ENCODE measurements at places on chromosomes 13 and 19.

GRCh38 chr19:17931532-17932191 lies 1.2 kb upstream of the CCDC124 start:
- peaks cover 11% of the 10 kb centered on the region for H3K4me1 ChIP-seq
- no peaks in the 10 kb centered on the region for H3K36me3 ChIP-seq
- peak overlapping the region; percentile 85 for H3K4me3 ChIP-seq
- no peak for DNase-seq

- no peak overlapping the region for H3K4me3 ChIP-seq
- peak; percentile 69 for DNase-seq
- H3K36me3 ChIP-seq = no peaks in the 10 kb centered on the region
- H3K27ac ChIP-seq = no peak overlapping the region
- H3K4me1 ChIP-seq = no peaks in the 10 kb centered on the region
These were observed 2.2 kb upstream of the ZNF665 start for GRCh38 chr19:53195265-53195903.

- no peak overlapping the region for H3K4me3 ChIP-seq
- H3K4me1 ChIP-seq = no peaks in the 10 kb centered on the region
- no peak overlapping the region for H3K27ac ChIP-seq
- no peaks in the 10 kb centered on the region for H3K36me3 ChIP-seq
These were observed 471.5 kb downstream of the TSHZ3 start for GRCh38 chr19:30877661-30878113.

DNA sequence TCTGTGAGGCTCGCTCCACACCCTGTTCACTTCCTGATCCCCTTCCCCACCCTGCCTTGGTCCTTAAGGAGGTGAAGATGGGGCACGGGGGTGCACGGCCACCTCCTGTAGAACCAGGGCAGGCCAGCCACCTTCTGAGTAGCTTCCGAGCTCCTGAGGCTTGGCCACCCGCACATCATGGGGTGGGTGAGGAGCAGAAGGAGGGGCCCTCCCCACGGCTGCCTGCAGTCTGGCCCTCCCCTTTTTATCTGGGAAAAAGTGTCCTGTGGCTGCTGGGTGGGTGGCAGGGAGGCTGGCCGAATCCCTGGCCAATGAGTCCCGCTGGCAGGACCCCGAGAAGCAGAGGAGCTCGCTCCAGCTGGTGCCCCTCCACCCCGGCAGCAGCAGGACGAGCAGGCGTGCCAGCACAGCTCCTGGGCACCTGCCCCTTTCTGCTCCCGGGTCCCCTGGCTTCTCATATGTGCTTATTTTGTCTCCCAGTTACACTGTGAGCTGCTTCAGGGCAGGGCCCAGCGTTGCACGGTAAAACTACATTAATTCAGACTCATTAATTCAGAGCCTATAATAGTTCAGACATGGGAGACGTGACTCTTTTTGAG lies 135.0 kb downstream of the KDM4B start:
- peaks cover 63% of the 10 kb centered on the region for H3K4me1 ChIP-seq
- no peaks in the 10 kb centered on the region for H3K27me3 ChIP-seq
- peaks cover 9% of the 10 kb centered on the region for H3K36me3 ChIP-seq

- H3K4me3 ChIP-seq = no peak overlapping the region
- DNase-seq = no peak
These were observed 2557.4 kb downstream of the PCDH9 start for GRCh38 chr13:64672751-64673150.

GRCh38 chr13:23656637-23657371 lies 86.6 kb downstream of the TNFRSF19 start:
- DNase-seq = no peak
- H3K4me1 ChIP-seq = no peaks in the 10 kb centered on the region
- no peaks in the 10 kb centered on the region for H3K36me3 ChIP-seq
- no peak overlapping the region for H3K4me3 ChIP-seq

GRCh38 chr19:4821265-4821664 lies 10.2 kb downstream of the TICAM1 start:
- peaks cover 6% of the 10 kb centered on the region for H3K36me3 ChIP-seq
- no peak overlapping the region for H3K4me3 ChIP-seq
- H3K4me1 ChIP-seq = no peaks in the 10 kb centered on the region
- H3K27me3 ChIP-seq = no peaks in the 10 kb centered on the region

DNA sequence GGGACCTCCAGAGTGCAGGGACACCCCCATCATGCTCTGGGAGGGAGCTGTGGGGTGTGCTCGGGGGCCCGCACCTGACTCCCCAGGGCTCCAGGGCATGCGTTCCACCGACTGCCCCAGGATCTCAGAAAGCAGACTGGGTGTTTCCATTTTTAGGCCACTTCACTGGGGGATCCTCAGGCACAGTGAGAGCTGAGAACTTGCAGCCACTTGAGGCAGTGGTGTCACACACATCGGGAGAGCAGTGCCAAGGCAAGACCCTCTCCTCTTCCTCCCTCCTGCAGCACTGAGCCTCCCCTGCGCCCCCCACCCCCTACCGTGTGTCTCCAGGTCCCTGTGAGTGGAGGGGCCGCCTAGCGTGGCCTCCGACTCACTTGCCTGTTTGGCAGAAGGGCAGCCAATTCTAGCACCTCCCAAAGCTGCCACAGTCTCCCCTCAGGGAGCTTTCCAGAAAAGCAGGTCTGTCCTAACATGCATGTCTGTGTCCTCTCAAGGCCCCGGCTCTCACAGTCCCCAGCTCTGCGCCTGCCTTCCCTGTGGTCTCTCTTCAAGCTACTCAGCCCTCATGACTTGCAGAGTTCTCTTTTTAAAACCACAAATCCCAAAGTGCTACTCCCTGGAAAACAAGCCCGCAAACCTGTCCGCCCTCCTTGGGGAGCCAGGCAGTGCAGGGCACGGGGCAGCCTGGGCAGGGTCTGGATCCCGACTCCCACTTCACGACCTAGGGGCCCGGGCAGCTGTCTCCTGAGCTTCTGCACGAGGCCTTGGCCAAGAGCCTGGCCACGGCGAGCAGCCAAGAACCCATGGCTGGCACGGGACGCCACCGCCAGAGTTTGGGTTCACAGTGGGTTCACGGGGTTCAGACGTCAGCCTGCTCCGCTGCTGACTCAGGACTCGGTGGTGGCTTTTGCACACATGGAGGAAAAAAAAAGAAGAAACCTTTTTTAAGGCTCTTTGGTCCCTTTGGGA lies 94.1 kb downstream of the STK24 start:
- H3K27ac ChIP-seq = peak overlapping the region; percentile 82
- H3K27me3 ChIP-seq = no peaks in the 10 kb centered on the region
- DNase-seq = no peak
- peaks cover 32% of the 10 kb centered on the region for H3K4me1 ChIP-seq
- H3K36me3 ChIP-seq = no peaks in the 10 kb centered on the region

- peak; percentile 33 for DNase-seq
- H3K27me3 ChIP-seq = no peaks in the 10 kb centered on the region
- H3K27ac ChIP-seq = no peak overlapping the region
- peaks cover 5% of the 10 kb centered on the region for H3K4me1 ChIP-seq
These were observed 60.5 kb downstream of the CCNE1 start for GRCh38 chr19:29872224-29872731.

DNA sequence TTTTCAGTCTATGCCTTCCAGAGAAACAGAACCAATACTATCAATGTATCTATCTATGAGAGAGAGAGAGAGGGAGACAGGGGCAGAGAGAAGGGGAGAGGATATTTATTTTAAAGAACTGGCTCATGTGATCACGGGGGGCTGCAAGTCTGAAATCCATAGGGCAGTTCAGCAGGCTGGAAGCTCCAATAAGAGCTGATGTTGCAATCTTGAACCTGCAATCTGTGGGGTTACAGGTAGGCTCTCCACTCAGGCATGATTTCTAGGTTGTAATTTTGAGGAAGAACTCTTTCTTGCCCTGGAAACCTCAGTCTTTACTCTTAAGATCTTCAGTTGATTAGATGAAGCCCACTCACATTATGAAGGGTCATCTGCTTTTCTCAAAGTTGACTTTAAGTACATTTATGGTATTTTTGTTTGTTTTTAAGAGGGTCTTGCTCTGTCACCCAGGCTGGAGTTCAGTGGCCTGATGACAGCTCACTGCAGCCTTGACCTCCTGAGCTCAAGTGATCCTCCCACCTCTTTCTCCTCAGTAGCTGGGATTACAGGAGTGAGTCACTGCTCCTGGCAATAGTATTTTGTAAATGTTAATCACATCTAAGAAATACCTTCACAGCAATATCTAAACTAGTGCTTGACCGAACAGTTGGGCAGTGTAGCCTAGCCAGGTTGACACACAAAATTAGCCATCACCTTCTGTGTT lies 376.4 kb downstream of the FGF9 start:
- H3K4me1 ChIP-seq = no peaks in the 10 kb centered on the region
- no peak for DNase-seq
- no peaks in the 10 kb centered on the region for H3K27me3 ChIP-seq
- H3K4me3 ChIP-seq = no peak overlapping the region
- no peaks in the 10 kb centered on the region for H3K36me3 ChIP-seq

DNA sequence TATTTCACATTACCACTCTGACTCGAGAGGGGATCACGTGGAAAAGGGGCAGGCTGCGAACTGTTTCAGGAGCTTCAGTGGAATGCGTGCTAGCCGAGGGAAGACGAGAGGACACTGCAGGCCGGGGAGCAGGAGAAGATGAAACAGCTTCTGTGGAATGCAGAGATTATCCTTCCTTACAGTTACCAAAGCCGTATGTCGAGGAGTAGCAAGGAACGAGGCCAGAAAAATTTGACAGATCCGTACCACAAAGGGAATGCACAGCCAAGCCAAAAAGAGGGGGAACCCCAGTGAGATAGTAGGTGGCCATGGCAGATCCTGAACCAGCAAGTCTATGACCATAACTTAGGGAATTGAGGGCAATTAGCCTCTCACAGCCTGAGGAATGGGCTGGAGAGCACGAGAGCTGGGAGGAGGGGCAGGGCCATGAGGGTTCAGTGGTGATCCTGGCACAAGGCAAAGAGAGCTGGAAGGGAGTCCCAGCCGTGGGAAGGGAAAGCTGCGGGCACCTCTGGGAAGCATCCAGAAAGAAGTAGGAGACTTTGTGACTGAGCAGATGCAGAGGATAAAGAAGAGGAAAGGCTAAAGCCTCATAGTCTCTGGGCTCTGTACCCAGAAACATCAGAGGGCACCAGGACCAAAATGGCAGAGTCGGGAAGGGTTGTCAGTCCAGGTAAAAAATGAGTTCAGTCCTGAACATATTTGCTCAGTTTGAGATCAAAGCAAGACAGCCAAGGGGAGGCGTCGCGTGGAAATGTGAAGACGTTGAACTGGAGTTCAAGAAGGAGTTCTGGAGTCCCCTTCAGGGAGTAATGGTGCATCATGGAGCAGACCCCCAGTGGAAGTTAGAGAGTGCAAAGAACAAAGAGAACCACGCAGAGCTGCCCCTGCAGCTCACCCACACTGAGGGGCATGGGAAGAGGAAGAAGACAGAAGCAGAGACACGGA lies 5.1 kb downstream of the COL4A1 start:
- no peaks in the 10 kb centered on the region for H3K27me3 ChIP-seq
- DNase-seq = no peak
- peaks cover 20% of the 10 kb centered on the region for H3K4me1 ChIP-seq

- DNase-seq = no peak
- peaks cover 77% of the 10 kb centered on the region for H3K36me3 ChIP-seq
- no peak overlapping the region for H3K4me3 ChIP-seq
- H3K27ac ChIP-seq = no peak overlapping the region
- H3K4me1 ChIP-seq = no peaks in the 10 kb centered on the region
- no peaks in the 10 kb centered on the region for H3K27me3 ChIP-seq
These were observed 9.3 kb downstream of the CAPS start for GRCh38 chr19:5923356-5923755.

- no peaks in the 10 kb centered on the region for H3K36me3 ChIP-seq
- H3K27ac ChIP-seq = peak within 1 kb of the TSS; percentile 87
- H3K4me1 ChIP-seq = no peaks in the 10 kb centered on the region
- H3K27me3 ChIP-seq = peaks cover 20% of the 10 kb centered on the region
These were observed at the start of gene INSR for GRCh38 chr19:7293762-7294557. INSR (minus strand) TSS chr19:7294414; CDS start chr19:7293891, 523 bp downstream.

DNA sequence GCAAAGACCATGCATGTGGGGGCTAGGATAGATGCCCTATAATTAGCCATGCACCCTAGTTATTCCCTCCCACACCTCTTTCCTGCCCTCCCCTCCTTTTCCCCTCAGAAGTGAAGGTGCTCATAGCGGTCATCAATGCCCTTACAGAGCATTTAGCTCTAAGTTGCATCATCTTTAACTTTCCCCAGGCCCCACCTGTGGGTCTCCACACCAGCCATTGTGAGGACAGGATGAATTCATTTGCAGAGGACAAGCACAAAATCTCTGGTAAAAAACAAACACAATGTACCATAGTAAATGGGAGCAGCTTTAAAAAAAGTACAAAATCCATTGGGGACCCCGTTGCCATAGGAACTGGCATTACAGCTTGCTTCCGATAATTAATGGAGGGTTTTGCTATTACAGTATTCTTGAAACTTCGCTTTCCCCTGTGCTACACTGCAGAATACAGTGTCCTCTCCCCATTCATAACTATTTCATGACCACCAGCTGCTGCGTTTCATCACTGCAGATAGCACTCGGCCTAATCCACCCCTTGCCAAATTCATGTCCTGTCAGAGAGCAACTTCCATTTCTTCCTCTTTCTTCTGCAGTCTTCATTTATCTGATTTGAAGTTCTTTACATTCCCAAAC lies 110.5 kb downstream of the ZDHHC20 start:
- no peak for DNase-seq
- no peaks in the 10 kb centered on the region for H3K4me1 ChIP-seq
- H3K4me3 ChIP-seq = no peak overlapping the region
- no peak overlapping the region for H3K27ac ChIP-seq
- no peaks in the 10 kb centered on the region for H3K36me3 ChIP-seq

GRCh38 chr13:44271915-44272341 lies 101.7 kb upstream of the SERP2 start:
- no peak for DNase-seq
- peaks cover 3% of the 10 kb centered on the region for H3K27me3 ChIP-seq
- no peaks in the 10 kb centered on the region for H3K4me1 ChIP-seq
- no peak overlapping the region for H3K27ac ChIP-seq
- H3K4me3 ChIP-seq = no peak overlapping the region

DNA sequence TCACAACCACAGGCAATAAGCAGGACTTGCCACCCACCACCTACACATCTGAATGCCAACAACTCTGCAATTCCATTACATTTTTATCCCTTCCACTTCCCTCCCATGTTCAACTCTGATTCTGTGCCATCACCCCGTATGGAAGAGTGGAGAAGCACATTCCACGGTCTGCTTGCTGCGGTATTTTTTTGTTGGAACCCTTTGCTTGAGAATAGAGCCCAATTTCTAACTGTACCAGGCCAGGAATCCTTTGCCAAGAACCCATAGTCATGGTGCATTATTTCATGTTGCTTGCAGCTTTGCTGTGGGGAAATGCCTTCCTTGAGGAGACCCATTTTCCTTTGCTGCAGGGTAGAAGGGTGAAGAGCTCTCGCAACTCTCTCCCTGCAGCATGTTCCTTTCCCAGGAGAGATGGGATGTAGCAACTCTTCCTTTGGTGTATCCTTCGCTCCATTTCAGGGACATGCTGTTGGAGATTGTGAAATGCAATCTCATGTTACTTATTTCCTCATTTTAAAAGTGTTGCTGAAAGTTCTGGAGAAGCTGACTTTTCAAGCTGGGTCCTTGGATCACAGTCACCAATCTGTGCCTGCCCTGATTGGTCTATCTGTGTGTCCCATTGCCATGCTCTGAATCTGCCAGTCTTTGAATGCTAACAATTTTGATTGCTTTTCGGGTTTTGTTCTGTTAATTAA lies 69.8 kb upstream of the STARD13 start:
- H3K4me1 ChIP-seq = peaks cover 18% of the 10 kb centered on the region
- no peaks in the 10 kb centered on the region for H3K27me3 ChIP-seq
- no peaks in the 10 kb centered on the region for H3K36me3 ChIP-seq
- H3K27ac ChIP-seq = no peak overlapping the region
